HT-29 (cell line): ENCODE measurements at places on chromosomes 4 and X.
A peak's percentile ranks its signal among the peaks of the same experiment; 100 is the strongest.

DNA sequence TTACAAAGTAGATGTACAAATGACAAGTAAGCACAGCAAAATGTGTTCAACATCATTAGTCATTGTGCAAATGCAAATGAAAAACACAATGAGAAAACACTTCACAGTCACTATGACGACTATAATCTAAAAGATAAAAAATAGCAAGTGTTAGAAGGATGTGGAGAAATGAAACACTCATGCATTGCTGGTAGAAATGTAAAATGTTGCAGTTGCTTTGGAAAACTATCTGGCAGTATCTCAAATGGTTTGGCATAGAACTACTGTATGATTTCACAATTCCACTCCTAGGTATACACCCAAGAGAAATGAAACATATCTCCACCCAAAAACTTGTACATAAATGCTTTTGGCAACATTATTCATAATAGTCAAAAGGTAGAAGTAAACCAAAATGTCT, 459.7 kb upstream of the TRAM1L1 start:
- DNase-seq: no peak

DNA sequence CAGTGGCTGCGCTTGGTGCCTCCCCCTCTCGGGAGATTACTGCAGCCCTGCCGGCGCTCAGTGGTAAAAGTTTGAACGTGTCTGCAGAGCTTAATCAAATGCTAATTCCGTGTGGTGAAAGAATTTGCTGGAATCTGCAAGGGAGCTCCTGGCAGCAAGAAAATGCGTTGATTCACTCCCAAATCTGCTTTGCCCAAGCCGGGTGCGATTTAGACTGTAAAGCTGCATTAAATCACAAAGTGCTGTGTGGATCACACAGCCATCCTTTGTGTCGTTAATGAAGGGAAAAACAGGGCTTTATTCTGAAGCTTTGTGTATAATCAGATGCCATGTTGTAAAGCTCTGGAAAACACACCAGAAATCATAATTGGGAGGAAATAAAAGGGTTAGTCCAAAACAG, 444.1 kb downstream of the BCOR start:
- DNase-seq: no peak

GRCh38 chr4:93313197-93313596, 515.4 kb upstream of the ATOH1 start:
- no peak for DNase-seq

- no peak for DNase-seq
These were observed 225.1 kb upstream of the ANXA10 start for GRCh38 chr4:167867191-167867590.

DNA sequence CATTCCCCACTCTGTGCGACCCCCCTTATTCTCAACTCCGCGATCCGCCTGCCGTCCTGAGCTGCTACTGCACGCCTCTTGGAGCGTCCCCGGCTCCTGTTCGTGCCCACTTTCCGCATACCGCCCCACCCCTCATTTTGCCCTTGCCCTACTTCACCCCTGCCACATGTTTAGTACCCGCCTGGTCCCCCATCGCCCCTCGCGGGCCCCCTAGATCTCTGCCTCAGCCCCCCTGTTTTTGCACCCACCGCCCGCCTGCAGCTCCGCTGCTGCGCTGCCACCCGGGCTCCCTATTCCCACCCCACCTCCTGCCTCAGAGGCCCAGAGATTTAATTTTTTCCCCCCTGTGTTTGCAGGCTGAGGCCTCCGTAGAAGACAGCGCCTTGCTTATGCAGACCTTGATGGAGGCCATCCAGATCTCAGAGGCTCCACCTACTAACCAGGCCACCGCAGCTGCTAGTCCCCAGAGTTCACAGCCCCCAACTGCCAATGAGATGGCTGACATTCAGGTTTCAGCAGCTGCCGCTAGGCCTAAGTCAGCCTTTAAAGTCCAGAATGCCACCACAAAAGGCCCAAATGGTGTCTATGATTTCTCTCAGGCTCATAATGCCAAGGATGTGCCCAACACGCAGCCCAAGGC, 1.4 kb downstream of the MAGED1 start:
- DNase-seq: no peak

DNA sequence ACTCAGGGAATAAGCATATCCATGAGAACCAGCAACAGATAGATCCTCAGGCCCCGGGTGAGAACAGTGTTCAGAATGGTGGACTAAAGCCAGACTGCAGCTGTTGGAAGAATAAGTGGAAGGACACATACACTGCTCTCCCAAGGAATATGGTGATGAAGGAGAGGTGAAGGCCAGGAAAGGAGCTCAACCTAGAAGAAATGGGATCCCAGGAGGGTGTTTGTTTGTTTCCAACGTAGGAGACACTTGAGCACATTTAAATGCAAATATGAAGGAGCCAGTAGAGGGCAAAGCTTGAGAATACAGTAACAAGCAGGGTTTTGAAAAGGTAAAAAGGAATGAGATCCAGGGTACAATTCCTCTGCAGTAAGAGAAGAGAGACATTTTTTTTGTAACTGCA, 42.4 kb upstream of the ATOH1 start:
- no peak for DNase-seq

- no peak for DNase-seq
These were observed 30.9 kb upstream of the ADH1C start for GRCh38 chr4:99383399-99383798.

DNA sequence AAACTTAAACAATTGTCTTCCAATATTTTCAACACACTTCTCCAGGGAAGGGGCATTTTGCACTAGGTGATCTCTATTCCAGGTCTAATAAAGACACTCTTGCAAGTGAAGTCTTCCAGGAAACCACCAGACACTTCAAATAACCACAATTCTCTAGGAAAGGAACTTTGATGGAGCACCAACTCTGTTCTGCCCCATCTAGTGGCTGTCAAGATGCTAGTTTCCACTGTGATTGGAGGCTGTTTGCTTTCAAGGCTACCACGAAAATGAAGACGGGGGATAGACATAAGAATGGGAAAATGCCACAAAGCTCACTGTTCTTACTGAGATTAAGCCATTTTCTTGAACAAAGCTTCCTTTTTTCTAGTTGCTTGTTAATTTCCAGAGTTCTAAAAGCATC, 100.6 kb upstream of the F9 start:
- peak; percentile 12 for DNase-seq

- no peak for DNase-seq
These were observed 103.6 kb upstream of the IGSF1 start for GRCh38 chrX:131392666-131393065.

- DNase-seq: no peak
These were observed 207.7 kb upstream of the PRPS2 start for GRCh38 chrX:12583543-12583942.

GRCh38 chr4:133154725-133155124, 5.6 kb downstream of the PCDH10 start:
- DNase-seq: peak; percentile 20

DNA sequence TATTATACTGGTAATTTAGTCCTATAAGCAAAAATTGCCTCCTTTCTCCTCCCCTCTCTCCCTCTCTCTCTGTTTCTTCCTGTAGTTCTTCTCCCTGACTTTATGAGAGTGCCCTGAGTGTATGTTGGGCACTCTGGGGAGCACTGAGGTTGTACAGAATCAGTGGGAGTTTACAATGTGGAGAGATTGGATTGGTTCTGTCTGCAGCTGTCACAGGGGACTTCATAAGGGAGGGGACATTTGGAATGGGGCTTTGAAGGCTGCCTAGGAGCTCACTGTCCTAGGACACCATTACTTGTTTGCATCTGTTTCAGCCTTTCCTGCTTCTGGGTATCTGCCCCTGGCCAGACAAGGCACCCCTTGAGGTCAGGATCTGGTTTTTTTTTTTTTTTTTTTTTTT, 22.9 kb downstream of the SH3TC1 start:
- no peak for DNase-seq

- no peak for DNase-seq
These were observed 50.0 kb downstream of the IQCM start for GRCh38 chr4:149765630-149766029.

DNA sequence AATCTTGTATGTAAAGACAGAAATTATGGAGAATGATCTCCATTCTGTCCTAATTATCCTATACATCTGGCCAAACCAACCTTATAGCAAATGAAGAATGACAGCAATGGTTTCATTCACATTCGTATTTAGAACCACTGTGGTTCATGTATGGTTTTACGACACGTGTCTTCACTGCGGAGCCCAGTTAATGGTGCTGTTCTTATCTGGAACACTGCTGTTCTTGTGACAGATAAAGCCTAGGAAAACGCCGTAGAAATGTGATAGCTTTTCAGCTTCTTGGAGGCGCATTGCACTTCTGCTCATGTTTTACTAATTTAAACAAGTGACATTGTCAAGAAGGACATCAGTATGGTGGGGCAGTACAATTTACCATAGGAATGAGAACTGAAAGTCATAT, 2266.4 kb upstream of the TENM3 start:
- DNase-seq: no peak

- no peak for DNase-seq
These were observed 253.8 kb downstream of the QDPR start for GRCh38 chr4:17258106-17258505.

GRCh38 chr4:144355811-144356757, 215.6 kb upstream of the GYPA start:
- no peak for DNase-seq

DNA sequence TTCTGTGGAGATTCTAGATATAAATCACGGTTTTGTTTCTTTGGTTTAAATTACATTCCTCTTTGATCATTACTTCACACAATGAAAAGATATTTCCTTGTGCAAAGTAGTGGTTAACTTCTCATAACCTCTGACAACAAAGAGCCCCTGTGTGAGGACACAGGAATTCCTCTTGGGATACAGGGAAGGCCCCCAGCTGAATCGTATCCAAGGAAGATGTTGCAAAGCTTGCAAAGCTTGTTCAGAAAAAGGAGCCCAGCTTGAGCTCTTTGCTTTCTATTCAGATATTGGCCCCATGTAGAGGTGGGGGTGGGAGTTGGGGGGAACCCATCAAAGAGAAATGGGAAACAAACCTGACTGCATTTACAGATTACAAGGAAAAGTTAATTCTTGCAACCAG, 145.7 kb downstream of the RELL1 start:
- DNase-seq: no peak

DNA sequence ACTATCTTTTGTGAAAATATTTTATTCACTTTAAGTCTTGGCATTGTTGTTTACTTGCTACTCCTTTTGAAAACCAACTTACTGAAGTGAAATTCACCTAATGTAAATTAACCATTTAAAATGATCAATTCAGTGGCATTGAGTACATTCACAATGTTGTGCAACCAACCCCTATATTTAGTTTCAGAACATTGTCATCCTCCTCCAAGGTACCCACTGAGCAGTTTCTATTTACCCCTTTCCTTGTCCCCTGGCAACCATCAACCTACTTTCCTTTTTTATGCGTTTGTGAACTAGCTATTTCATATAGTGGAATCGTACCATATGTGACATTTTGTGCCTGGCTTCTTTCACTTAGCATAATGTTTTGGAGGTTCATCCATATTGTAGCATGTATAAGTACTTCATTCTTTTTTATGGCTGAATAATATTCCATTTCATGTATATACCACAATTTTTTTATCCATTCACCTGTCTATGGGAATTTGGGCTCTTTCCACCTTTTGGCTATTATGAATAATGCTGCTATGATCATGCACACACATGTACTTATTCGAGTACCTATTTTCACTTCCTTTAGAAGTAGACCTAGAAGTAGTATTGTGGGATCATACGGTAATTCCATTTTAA, 85.0 kb downstream of the WWC2 start:
- no peak for DNase-seq

GRCh38 chrX:47563801-47564315, 2.9 kb downstream of the ARAF start:
- DNase-seq: no peak

DNA sequence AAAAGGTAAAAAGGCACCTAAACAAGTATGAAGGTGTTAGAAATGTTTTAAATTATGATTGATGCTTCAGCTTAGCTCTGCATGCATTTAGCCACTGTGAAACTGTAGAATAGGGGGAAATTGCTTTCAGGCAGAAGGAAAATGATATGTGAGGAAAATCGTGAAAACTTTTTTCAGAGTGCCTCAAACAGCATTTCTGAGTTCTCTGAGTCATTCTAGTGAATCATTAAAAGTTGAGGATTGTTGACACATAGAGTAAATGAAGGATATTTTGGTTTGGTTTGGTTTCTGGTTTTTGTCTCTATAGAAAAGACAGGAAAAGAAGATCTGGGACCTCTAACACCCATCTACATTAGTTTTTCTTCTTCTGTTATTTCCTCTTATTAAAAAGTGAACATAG, 332.5 kb upstream of the TRAM1L1 start:
- no peak for DNase-seq

DNA sequence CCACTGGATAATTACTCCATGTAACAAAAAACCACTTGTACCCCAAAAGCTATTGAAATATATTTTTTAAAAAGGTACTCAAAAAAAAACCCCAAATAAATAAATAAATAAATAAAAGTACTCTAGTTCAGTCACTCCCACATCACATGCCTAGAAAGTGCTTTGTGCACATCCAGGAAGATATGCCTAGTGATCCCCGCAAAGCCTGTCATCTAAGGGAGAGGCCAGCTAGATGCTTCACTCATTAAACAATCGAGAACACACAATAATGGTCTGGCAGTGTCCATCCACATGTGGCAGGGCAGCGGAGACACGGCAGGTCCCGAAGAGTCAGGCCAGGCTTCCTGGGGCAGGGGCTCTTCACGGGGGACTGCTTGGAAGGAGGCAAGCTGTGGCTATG, 47.6 kb downstream of the RAB33B start:
- DNase-seq: no peak

DNA sequence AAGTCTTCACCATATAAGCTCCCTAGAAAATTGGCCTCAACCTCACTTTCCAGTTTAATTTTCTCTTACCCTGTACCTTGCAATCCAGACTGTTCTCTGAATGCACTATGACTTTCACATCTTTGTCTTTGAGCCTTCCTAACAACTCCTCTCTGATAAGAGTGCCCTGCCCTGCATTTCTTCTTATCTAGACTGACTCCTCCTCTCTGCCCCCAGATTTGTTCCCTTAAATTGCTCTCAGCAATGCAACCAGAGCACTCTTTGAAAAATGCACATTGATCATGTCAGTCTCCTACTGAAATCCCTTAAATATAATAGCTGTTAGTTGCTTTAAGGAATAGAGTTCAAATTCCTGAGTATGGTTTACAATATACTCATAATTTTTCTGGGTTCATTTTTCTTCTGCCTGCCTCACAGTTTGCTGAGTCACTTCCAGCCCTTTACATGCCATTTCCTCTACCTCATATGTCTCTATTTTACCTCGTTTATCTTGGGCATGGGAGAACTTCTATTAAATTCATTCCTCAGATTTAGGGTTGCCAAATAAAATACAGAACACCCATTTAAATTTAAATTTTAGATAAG, 582.7 kb upstream of the AADAT start:
- DNase-seq: no peak

GRCh38 chr4:4418676-4419390, 31.9 kb downstream of the NSG1 start:
- no peak for DNase-seq

DNA sequence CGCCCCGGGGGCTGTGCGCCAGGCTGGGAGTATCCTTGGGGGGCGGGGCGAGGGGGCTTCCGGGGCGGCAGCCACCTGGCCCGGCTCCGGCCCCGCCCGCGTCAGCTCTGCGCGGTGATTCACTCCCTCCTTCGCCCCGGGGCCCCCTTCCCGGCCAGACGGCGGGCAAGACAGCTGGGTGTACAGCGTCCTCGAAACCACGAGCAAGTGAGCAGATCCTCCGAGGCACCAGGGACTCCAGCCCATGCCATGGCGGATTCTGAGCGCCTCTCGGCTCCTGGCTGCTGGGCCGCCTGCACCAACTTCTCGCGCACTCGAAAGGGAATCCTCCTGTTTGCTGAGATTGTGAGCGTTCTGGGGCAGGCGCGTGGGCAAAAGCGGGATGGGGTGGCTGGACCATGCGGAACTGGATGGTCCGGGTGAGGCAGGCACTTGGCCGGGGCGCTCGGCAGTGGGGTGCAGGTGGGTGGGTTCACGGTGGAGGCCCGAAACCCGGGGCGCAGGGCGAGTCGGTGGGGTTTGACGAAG, at the start of gene PLP2:
Gene PLP2 (plus strand): TSS at position 147 of the 528 bp plus-strand sequence. CDS start 103 bp downstream, at position 250.
- no peak for DNase-seq
